NCI-H1092 (cell line): ENCODE measurements at places on chromosomes 3 and 15.

DNA sequence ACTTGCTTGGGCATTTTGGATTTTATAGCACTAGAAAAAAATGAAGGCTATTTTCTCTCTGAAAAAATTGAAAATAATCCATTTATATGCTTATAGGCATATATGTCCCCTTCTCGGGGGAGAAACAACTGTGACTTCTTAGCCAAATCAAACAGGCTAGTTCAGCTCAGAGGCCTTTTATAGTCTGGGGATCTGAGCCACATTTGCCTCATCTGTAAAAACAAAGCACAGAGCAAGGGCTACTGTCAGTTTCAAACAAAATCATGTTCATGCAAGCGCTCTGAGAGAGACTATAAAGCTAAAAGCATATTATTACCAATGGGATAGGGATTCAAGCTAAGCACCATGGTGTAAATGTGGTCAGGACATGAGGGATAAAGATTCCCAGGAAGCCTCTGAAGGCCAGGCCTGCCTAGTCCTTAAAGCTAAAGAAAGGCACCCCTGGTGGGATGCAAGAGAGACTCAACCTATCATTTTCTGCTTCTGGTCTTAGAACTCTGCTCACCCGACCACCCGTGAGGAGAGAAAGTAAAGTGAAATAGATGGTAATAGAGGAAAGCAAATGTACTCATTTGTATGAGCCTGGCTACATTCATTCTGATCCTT, 51.0 kb upstream of the IL12A start:
- no peak for DNase-seq

GRCh38 chr15:85691350-85692240, 103.1 kb downstream of the KLHL25 start:
- no peak for DNase-seq

DNA sequence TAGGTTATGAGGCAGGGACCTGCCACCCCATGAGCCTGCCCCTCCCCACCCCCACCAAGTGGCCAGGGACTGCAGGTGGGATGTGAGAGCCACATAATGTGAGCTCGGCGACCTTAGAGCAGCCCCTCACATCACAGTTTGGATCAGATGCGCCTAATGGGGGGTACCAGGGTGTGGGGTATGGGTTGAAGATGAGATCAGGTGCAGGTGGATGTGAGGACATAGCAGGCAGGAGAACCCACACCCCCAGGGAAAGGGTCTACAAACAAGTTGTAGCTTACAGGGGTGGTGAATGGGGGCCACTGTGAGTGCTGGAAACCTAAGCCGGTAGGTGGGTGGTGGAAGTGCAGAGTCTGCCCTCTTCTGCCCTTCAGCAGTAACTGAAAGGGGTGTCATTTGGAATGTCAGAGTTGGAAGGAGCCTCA, 94.0 kb downstream of the CORO2B start:
- DNase-seq = no peak

GRCh38 chr3:153079386-153079785, 82.6 kb upstream of the RAP2B start:
- DNase-seq = no peak

- DNase-seq = peak; percentile 49
Observed at GRCh38 chr3:14461748-14462324, 59.4 kb downstream of the SLC6A6 start.

DNA sequence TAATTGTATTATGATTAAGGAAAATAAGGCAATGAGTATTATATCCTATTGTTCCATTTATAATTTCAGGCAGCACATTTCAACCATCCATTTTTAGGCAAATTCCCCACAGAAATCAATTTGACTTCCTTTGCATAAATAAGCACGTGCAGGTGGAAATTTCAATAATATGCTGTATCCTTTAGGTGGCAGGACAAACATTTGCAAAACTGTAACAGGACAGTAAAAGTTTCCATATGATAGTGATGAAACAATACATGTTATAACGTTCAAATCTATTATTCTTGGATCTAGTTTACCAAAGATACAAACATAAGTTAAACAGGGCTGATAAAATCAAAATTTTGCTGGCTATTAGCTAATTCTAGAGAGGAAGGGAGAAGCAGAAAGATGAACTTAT, 8.5 kb downstream of the UACA start:
- DNase-seq = no peak

DNA sequence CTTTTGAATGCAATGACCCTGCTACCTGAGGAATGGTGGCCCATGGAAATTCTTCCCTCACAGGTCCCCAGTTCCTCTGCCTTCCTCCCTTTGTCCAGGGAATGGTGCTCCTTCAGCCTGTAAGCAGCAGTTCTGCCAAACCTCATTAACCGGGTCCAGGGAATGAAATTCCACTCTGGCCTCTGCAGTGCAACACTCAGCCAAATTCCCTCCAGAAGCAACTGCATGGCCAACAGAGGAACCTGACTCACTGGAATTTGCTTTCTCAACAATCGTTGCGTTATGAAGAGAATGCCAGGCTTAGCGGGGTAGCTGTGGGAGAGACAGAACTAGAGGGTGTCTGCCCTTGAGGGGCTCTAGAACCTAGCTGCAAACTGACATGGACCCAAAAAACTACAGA, 449.4 kb upstream of the PROK2 start:
- no peak for DNase-seq

- no peak for DNase-seq
Observed at GRCh38 chr15:78438619-78439285, 736 bp downstream of the IREB2 start.

- no peak for DNase-seq
Observed at GRCh38 chr15:44289259-44289790, 806 bp downstream of the GOLM2 start.

- DNase-seq = no peak
Observed at GRCh38 chr3:173588556-173588955, 191.0 kb downstream of the NLGN1 start.

DNA sequence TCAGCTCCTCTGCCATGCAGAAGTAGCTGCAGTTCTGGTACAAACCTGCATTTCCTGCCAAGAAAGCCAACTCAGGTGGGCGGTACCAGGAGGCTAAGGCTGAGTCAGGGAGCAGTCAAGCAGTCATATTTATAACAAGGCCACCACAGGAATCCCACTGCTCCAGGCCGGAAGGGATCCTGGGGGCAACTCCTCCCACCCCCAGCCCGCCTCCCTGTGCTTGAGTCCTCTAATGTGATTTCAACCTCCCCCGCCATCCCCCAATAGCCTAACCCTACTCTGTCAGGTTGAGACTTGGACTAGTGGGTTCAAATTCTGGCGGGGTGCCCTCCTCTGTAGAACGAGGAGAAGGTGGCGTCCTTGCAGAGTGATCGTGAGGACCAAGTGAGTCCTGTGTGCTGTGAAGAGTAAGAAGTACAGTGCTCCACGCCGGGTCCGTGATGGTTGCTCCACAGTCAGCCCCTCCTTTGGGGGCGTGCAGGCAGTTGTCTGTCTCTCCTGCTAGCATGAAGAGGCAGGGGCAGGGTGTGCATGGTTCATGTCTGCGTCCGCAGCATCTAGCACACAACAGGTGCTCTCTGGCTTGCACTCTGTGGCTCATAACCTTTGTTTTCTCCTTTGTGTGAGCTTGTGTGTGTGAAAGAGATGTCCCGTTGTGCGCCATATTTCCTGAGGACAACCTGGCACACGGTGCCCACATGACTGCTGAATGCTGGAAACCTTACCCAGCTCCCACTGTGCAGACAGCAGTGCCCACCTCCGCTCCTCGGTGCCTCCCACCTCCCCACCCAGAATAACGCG, 78.3 kb downstream of the SMAD6 start:
- no peak for DNase-seq

DNA sequence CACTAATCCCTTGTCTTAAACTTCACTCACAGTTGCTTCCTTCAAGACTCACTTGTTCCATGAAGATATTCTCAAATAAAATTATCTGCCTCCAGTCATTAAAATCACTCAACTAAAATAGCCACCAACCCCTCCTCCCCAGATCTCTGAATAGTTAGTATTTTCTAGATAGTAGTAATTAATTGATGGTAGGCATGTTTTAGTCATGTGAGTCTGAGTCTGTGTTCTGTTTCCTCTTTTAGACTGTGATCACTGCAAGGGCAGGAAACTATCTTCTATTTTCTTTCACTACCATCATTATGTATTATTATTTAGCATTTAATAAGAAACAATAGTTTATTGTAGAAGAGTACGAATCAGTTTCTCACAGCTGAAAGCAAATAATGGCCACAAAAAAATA, 1080.5 kb downstream of the IGSF11 start:
- no peak for DNase-seq

GRCh38 chr3:160545504-160545871, 19.9 kb downstream of the KPNA4 start:
- no peak for DNase-seq

DNA sequence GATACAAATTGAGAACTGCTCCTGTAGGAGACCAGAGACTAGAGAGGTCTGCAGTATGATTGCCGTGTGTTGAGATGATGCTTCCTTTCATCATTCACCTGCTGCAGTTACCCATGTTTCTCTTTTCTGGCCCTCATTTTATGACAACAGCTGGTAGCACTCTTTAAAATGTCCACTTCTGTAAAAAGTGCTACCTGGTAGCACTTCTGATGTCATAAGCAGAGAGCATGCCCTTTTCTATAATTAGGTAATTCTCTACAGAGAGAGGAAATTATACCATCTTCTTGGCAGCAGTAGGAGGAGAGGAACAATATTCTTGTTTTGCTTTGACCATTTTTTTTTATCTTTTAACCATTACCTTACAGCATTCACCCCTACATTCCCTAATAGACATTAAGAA, 123.8 kb downstream of the PPM1L start:
- DNase-seq = no peak

DNA sequence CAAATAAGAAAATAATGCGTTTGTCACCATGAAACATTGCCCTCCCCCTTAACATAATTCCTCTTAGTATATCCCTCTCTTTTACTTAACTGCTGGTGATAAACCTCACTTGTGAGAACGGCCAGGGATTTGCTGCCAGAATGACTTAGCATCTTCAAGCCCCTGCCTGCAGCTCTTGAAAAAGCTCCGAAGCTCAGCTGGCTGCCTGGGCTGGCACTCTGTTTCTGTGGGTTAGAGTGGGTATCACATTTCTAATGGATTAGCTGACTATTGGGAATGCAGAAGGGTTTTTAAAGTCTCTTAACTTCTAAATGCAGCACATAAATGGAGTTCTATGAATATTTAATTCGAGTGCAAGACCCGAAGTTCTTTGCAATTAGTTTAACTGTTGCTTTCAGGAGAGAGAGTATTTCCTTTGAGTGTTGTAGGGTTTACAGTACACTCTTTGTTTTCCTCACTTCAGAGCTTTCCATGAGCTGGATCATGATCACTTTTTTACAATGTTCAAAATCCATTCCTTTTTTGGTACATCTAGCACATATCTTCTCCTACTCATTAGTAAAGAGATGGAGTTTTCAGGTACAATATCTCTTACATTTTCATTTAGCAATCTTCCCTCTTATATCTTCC, 124.7 kb upstream of the RBMS3 start:
- peak; percentile 23 for DNase-seq

DNA sequence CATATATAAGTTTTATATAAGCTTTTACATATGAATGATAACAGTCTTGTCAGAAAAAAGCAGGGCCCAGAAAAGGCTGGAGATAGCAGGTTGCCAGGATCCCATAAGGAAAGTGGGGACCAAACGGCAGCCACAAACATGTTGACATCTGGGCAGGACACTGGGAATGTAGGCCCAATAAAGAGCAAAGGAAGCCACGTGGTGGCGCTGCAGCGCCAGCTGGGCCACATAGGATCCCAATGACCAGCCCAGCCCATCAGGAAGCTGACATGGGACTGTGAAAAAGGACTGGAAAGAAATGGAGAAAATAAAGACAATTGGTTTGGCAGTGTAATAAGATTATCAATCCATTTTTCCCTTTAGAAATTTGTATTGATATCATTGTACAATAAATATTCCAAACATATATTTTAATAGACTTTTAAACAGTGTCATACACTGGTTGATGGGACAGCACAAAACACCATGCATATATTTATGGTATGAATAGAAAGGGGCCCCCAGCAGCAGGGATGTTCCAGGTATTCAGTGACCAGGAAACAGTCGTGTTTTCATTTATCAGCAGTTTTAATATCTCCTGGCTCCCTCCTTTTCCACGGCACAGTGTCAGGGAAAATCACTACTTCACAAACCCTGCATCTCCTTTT, 89.0 kb upstream of the STRIT1 start:
- peak; percentile 24 for DNase-seq

DNA sequence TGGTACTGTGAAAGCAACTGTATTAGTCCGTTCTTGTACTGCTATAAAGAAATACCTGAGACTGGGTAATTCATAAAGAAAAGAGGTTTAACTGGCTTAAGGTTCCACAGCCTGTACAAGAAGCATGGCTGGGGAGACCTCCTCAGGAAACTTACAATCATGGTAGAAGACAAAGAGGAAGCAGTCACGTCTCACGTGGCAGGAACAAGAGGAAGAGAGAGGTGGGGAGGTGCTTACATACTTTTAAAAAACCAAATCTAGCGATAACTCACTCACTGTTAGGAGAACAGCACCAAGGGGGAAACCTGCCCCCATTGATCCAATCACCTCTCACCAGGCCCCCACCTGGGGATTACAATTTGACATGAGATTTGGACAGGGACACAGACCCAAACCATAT, 48.9 kb downstream of the IQGAP1 start:
- DNase-seq = no peak

GRCh38 chr15:85455891-85456290, 75.5 kb downstream of the AKAP13 start:
- DNase-seq = no peak

- DNase-seq = no peak
Observed at GRCh38 chr15:91884606-91885005, 31.1 kb downstream of the SLCO3A1 start.

- DNase-seq = no peak
Observed at GRCh38 chr15:69826819-69827175, 270.9 kb downstream of the TLE3 start.

- no peak for DNase-seq
Observed at GRCh38 chr3:5314897-5315296, 127.4 kb downstream of the EDEM1 start.

DNA sequence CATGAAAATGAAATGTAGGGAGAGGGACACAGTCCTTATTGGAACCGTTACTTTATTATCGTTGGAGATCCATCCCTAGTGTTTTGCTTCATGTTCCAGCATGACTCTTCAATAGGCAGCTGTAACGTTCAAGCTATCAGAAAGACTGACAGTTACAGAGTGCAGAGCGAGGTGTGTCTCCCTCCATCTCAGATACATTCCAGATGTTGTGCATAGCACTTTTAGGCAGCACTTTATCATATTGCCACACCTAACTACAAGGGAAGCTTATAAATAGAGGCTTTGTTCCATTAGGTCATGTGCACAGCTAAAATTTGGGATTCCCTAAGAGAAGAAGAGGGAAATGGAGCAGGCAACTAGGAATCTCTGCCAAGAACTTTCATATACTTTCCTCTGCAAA, 1009.6 kb downstream of the ROBO2 start:
- no peak for DNase-seq

DNA sequence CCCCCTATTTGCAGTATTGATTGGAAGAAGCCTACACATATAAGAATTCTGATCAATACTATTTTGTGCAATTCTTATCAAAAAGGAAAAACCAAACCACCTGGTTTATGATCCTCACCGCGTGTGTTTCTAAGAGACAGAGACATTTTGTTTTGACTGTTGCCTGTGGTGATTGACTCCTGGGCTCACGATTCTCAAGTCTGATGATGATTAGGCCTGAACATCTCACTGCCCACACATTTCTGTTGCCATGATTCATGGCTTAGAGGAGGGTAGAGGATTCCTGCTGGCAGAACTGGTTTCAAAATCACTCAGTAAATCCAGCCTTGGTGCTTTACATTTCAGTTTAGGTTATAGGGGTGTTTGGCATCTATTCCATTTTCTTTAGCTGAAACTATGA, 88.3 kb upstream of the UBE3A start:
- DNase-seq = no peak
